ENCODE measurements at places on chromosomes 12 and 14.

DNA sequence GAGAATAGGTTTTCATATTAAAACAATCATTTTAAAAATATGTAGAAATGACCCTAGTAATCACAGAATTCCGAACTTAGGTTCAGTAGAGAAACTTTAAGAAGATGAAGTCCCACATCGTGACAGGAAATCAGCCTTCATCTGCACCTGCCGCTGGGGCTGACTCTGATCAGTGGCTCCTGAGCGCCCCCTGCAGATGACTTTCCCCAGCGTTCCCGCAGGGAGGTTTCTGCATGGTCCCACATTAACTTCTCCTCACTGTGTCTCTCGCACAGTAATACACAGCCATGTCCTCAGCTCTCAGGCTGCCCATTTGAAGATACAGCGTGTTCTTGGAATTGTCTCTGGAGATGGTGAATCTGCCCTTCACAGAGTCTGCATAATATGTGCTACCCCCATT is 1131.1 kb downstream of the TMEM121 start:
- DNase-seq = peak; percentile 42

DNA sequence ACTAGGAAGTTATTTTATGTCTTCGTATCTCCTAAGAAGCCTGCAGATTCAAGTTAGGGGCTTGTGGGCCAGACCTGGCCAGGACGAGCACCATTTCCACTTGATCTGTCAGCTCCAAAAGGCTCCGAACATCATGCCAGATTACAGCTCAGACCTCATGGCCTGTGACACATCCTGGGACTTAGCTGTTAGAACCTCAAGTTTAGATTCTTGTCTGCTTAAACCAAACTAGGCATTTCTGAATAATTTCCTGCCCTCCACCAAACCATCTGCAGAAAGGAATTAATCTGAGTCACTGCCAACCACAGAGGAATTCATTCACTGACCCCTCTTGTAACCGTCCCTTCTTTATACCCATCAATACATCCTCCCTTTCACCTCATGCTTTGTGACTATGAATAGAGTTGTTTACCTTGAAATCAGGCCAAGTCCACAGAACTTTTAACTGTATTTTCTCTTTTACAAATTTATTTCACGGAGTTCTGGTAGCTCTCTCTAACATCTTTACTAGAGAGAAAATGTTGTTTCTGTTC is 120.3 kb downstream of the FBXL14 start:
- DNase-seq = no peak

- no peak for DNase-seq
These were observed 232.6 kb upstream of the EGLN3 start for GRCh38 chr14:34183478-34183877.

DNA sequence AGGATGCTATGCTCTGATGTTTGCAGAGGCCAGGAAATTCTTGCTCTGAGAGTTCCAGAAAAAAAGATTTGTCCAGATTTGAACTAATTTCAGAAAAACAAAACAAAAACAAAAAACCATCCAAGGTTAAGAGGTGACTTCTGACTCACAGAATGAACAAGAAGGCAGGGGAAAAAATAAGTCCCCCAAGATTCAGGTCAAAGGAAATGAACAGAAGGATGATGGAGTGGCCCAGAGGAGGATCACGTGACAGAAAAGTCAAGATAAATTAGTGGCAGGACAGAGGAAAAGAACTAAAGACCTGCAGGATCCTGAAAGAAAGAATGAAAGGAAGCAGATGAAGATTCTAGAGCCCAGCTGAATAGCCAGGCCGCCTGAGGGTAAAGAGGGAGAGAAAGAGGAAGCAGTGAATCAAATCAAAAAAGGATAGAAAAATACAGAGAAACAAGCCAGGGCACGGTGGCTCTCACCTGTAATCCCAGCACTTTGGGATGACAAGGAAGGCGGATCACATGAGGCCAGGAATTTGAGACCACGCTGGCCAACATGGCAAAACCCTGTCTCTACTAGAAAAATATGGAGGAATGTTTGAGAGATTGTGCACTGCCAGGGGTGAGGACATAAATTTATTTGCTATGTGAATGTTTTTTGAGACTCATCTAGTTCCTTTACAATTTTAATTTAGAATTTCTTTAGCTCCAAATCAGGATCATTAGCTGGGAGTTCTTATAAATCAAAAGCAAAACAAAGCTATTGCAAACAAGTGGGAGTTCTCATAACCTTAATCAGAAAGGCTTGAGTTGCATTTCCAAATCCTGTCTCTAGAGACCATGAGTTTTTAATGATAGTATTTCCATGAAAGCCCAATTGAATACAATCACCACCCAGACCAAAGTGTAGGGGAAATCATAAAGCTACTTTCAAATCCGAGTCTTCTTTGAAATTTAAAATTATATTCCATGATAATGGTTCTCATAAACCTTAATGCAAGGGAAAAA is 217.1 kb upstream of the PLEKHG7 start:
- no peak for DNase-seq

- no peak for DNase-seq
These were observed 91.4 kb downstream of the SUDS3 start for GRCh38 chr12:118467641-118468305.

DNA sequence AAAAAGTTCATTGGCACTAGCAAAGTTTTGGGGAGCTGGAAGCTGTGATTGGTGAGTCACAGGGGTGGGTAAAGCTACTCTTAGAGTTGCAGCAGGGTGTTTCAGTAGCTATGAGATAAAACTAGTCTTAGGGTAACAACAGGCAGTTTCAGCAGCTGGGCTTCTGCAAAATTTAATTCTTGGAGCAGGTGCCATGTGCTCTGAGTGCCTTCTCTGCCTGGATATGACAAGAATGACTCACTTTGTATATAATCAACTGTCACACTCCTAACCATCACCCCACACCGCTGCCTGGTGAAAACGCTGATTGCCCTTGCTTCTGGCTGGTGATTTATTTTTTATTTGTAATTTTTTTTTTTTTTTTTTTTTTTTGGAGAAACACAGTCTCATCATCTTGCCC is 10.5 kb upstream of the PLBD2 start:
- no peak for DNase-seq

GRCh38 chr14:71586131-71586897 is 345.9 kb upstream of the RGS6 start:
- peak; percentile 92 for DNase-seq

GRCh38 chr12:56931474-56931978 is 2.7 kb downstream of the SDR9C7 start:
- peak; percentile 21 for DNase-seq

DNA sequence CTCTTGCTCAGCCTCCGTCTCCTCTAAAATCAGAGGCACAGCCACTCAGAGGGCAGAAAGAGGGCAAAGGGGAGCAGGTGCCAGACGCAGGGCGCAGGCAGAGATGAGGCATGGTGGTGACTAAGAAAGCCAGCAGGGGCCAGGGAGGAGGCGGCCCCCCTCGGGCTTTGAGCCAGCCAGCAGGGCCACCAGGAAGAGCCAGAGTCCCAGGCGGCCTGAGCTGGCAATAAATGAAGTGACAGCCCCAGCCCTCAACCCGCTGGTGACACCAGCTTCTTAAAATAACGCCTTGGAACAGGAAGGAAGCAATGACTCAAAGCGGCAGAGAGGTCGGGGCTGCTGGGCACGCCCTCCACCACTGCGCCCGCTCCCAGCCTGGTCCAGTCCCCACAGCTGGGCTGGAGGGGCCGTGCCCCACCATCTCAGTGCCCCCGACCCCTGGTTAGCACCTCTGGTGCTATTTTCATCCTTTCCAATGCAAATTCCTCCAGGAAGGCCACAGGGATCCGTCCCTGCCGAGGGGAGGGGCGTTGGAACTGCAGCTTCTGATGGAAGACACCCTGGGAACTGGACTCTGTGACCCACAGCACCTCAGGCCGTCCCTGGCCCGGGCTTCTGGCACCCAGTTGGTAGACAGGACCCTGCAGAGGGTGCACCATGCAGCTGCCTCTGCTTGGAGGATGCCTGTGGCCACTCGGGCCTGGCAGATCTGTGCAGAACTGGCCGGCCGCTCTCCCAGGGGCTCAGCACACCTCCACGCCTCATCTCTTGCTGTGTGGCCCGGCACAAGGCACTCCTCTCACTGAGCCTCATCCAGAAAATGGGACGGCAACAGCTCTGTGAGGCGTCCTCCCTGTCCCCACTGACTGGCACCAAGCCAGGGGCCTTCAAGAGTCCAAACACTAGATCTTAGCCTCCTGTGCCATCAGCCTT is 113.7 kb downstream of the NCOR2 start:
- peak; percentile 69 for DNase-seq

DNA sequence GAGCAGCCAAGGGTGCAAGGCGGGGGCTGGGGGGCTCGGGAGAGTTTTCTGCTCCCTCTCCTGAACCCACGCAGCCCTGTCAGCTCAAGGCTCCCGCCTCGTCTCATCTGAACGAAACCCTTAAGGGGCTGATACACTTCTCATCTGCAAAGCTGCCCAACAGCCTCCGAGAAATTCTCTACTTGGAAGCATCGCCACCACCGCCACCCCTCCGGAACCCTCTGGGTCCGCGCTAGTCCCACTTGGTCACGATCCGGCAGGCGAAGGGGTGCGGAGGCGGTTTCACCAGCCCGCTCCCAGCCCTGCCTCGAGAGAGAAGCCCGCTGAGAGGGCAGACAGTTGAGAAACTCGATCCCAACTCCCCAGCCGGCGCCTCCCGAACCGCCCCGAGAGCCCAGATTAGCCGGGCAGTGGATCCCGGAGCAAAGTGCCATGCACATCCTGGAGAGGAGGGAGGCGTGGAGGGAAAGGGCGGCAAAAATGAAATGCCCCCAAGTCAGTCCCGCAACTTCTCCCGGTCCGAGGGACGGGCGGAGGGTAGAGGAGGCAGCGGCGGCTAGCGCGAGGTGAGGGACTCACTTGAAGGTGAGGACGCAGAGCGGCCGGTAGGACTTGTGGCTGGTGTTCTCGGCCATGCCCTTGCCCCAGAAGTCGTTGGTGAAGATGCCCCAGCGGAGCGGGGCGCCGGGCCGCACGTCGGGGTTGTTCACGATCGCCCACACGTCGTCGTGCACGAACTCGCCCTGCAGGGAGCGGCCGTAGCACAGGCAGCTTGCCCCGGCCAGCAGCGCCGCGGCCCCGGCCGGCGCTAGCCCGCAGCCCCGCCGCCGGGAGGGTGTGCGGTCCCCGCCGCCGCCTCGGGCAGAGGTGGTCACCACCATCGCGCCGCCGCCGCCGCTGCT is 620 bp downstream of the TMTC1 start:
- DNase-seq = peak; percentile 49

GRCh38 chr12:122872815-122873361 is 23.0 kb downstream of the VPS37B start:
- peak; percentile 79 for DNase-seq

DNA sequence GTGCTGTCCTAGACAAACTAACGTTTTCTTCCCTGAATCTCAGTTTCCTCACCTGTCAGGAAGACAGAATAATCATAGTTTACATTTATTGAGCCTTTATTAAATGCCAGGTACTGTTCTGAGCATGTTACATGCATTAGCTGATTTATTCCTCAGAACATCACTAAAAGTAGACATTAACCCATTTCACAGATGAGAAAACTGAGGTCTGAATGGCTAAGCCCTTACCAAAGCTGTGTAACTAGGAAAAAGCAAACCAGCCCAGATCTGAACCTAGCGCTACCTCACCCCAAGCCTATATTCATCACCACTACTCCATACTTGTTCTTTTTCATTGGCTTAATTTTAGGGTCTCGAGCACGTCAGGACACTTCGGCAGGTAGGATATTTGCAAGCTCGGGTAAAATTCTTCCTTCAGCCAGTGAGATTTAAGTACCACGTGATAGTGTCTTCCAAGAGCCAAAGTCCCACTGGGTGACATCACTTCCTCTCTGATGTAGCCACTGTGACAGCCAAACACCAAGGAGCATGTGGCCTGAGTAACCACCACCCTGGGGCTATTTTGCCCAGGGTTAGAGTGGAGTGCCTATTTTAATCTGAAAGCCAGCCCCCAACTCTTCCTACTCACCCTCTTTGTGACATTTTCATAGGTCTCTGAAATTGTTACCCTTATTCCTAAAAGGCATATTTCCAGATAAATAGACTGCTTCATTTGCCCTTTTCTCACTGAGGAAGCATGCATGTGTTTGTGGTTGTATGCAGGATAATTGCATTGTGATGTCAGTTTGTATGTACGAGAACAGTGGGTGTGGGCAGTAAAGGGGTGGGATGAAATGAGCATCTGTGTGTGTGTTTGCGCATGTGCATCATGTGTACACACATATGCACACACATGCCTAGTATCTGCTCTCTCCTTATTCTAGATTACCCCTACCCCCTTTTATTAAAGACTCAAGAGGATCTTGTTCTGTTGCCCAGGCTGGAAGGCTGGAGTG is 62.2 kb upstream of the WSCD2 start:
- no peak for DNase-seq

- DNase-seq = no peak
These were observed 31.7 kb downstream of the GALNT4 start for GRCh38 chr12:89492883-89493282.

GRCh38 chr14:100552524-100553125 is 34.6 kb downstream of the BEGAIN start:
- DNase-seq = peak; percentile 43

- DNase-seq = no peak
These were observed 5.9 kb downstream of the KRT86 start for GRCh38 chr12:52280319-52280795.

DNA sequence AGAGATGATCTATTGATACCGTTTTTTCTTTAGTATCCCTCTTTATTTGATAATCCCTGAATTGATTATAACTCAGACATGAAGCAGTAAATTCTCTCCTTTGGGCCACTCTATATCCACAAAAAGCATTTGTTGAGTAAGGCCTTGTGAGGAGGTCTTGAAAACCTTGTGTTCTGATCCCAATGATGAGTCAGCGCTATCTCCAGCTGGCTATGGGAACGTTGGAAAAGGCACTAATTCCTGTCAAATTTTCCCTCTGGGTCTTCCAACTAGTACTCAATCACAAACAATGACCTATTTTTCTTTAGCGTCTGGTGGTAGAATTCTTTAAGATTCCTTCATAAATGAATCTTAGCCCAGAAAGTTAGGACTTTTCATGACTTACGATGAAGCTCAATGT is 168.4 kb upstream of the LRIG3 start:
- DNase-seq = no peak

DNA sequence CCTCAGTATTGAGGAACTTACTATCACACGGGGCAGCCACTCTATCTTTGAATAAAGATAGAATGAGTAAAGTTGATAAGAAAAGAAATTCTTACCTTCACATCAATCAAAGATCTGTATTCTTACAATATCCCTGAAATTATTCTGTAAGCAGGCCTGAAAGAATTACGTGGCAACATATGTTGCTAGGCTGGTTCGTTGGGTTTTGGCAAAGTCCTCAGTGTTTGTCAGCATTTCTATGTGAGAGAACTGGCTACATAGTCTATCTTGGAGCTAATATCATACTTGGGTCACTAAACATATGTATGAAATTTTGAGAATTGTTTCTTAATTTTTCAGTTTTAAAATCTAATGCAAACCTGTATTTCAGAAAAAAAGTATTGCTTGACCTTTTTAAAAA is 412.2 kb upstream of the GARIN6 start:
- DNase-seq = no peak

- DNase-seq = no peak
These were observed 21.8 kb downstream of the SUSD6 start for GRCh38 chr14:69633238-69633637.

GRCh38 chr12:90622431-90622830 is 332.5 kb downstream of the CCER1 start:
- no peak for DNase-seq

Data from NCI-H1417 (cell line).